ENCODE measurements at places on chromosomes 7 and 10.
A peak's percentile ranks its signal among the peaks of the same experiment; 100 is the strongest.

DNA sequence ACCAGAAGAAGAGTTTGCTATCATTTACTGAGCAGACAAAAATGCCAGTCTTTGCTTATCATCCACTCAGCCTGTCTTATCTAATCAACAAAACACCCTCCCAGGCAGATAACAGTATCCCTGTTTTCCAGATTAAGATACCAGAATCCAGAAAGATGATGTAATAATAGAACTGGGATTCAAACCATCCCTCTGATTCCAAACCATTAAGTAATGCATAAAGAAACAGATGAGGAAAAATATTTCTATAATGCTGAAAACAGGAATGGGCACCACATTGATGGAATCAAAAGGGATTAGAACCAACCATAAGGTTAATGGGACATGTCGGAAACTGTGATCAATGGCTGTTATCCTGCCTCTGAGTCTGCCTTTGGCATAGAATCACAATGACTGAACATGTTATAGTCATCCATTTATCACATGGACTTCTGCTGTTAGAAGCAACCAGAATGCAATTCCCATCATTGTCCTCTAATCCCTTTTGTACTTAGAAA, 92.1 kb upstream of the RSU1 start:
- no peak for DNase-seq

GRCh38 chr7:7276161-7276560, 93.8 kb downstream of the C1GALT1 start:
- no peak for DNase-seq

GRCh38 chr7:87627634-87627994, 584 bp upstream of the RUNDC3B start:
- DNase-seq: no peak

DNA sequence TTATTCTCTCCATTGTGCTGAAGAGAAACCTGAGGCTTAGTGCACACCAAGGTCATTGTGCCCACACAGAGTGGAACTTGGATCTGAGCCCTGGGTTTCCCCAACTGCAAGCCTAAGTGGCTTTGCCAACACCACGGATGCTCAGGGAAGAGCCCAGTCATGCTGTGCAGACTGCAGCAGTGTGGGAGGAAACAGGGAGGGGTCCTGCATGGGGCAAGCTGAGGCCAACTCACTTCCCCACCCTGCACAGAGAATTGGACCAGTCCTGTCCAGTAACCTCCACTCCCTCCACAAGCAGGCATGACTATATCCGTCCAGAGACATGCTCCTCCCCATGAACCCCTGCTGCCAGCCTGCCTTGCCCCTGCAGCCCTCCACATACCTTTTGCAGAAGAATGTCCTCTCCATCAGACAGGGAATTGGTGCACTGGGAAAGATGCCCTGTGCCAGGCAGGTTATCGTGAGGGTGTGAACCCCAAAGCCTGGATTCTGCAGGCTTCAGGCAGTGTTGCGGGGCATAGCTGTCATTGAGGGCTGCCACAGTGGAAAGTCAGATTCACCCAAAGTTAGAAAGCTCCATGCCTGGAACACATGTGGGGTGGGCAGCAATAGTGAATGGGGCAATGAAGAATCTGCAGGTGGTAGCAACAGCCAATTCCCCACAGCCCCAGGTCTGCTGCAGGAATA, 44.9 kb downstream of the DRGX start:
- no peak for DNase-seq

DNA sequence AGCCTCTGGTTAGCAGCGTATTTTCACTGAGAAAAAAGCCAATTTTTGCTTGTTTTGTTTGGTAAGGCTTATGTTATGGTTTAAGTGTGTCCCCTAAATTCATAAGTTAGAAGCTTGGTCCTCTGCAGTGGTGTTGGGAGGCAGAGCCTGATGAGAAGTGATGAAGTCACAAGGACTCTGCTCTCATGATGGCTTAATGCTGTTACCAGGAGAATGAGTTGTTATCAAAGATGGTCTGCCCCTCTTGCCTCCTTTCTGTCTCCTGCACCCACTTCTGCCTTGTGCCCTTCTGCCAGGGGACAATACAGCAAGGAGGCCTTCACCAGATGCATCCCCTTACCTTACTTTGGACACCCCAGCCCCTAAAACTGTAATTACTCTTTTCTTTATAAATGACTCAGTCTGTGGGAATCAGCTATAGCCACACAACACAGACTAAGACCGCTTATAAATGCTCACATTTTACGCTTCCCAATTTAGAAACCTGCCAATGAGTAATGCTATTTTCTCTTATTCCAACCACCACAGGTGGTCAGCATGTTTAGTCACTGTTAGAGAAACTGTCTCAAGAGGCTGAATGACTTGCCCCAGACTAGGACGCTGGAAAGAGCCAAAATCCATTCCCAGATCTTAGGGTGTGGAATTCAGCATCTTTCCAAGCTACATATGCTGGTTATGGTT, 6.1 kb upstream of the PKD1L1 start:
- DNase-seq: no peak

- peak; percentile 64 for DNase-seq
Observed at GRCh38 chr10:71268247-71268691, 50.8 kb upstream of the SLC29A3 start.
